ENCODE measurements at places on chromosomes 6 and 20.

DNA sequence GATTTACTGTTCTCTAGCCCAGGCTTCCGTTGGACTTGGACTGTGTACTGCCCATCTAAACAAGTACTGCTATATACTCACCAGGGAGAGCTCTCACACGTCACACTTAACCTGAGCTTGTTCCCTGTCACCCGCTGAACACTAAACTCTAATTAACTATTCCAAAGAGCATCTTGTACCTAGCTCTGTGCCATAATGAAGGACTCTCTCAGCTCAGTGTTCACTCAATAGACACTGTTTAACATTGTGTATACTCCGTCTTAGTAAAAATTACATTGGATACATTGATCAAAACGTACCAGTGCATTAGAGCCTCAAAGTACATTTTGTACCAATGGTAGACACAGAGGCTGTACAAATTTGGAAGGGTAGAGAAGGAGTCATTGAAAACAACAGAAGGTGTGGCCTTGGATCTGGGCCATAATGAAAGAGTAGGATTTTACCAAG is 55.4 kb upstream of the EPHA7 start:
- H3K27ac ChIP-seq, result no peak overlapping the region
- no peak for DNase-seq
- no peaks in the 10 kb centered on the region for H3K4me1 ChIP-seq
- no peak overlapping the region for H3K4me3 ChIP-seq

DNA sequence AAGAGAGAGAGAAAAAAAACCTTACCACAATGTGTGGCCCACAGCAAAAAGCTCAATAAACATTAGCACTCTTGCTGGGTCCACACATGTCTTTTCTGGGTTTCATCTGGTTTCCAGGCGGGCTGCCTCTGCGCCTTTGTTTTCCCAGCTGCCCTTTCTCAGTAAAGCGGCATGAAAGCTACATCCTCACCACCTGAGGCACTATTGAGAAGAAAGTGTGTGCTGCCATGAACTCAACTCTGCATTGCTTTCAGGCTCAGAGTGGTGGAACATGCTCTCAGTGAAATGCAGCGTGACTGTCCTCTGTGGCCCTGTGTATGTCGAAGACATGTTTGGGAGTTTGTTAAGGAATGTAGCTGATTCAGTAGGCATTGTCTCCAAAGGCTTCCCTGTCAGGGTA is 102.3 kb downstream of the LYRM2 start:
- H3K27ac ChIP-seq, result no peak overlapping the region
- no peaks in the 10 kb centered on the region for H3K27me3 ChIP-seq
- no peaks in the 10 kb centered on the region for H3K36me3 ChIP-seq
- no peak overlapping the region for H3K4me3 ChIP-seq
- DNase-seq, result no peak

DNA sequence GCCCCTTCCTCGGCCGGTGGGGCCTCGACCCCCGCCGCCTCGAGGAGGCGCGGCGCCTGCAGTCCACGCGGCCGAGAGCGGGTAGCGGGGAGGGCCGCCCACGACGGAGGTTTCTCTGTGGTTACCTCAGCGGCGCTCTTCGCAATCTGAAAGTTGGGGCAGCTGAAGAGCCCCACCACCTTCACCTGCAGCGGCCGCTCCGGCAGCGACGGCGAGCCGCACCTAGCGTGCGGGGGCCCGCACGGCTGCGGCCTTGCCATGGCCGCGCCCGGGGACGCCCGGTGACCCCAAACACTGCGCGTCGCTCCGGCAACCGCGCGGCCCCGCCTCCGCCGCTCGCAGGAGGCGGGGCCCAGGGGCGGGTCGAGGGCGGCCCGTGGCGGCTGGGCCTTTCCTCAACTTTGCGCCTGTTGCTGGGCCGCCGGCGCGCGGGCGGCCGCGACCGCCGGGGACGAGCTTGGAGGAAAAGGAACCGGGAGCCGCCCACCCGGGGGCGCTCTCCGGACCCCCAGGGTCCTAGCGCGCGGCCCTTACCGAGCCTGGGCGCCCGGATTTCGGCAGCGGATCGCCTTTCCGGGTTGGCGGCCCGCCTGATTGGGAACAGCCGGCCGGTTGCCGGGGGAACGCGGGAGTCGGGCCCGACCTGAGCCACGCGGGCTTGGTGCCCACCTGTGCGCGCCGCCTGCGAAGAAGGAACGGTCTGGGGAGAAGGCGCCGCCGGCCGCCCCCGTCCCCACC is at the start of the genes PPIL6 and SMPD2:
Gene PPIL6 (minus strand): TSS at position 298 of the 738 bp plus-strand sequence. CDS start 38 bp downstream, at position 260.
Gene SMPD2 (plus strand): TSS at position 394 of the 738 bp plus-strand sequence. CDS start 398 bp downstream, outside the sequence.
- peak within 1 kb of the TSS; percentile 87 for H3K4me3 ChIP-seq
- no peak for DNase-seq
- peaks cover 17% of the 10 kb centered on the region for H3K36me3 ChIP-seq
- no peaks in the 10 kb centered on the region for H3K27me3 ChIP-seq
- H3K27ac ChIP-seq, result peak within 1 kb of the TSS; percentile 72

GRCh38 chr20:13671512-13671911 is 32.8 kb upstream of the TASP1 start:
- H3K4me3 ChIP-seq, result no peak overlapping the region
- H3K27ac ChIP-seq, result peak overlapping the region; percentile 76
- H3K36me3 ChIP-seq, result no peaks in the 10 kb centered on the region

DNA sequence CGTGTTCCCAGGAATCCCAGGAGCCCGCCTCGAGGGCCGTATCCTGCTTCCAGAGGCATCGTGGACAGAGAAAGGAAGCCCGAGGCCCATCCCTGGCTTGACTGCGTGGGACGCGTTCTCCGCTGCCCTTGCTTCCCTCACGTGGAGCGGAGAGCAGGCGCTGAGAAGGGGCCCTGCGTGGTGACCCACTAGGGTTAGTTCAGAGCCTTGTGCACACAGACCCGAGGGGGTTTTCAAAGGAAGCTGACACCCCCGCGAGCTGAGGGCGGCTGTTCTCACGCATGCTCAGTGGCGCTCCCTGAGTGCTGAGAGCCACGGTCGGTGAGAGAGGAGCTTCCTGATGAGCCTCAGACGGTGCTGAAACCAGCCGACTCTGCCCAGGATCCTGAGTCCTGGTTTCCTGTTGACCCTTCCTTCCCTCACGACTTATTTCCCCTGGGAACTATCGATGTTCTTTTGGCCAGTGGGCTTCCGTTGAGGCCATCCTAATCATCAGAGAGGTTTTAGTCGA is 28.9 kb upstream of the CCR6 start:
- no peak for DNase-seq
- no peak overlapping the region for H3K27ac ChIP-seq
- H3K4me1 ChIP-seq, result no peaks in the 10 kb centered on the region
- no peaks in the 10 kb centered on the region for H3K27me3 ChIP-seq
- H3K4me3 ChIP-seq, result peak overlapping the region; percentile 45

- no peaks in the 10 kb centered on the region for H3K27me3 ChIP-seq
- H3K36me3 ChIP-seq, result no peaks in the 10 kb centered on the region
- no peak overlapping the region for H3K4me3 ChIP-seq
- H3K27ac ChIP-seq, result no peak overlapping the region
- no peaks in the 10 kb centered on the region for H3K4me1 ChIP-seq
Observed at GRCh38 chr6:22392711-22393110, 95.9 kb upstream of the PRL start.

All from thoracic aorta (tissue), 2 donors.